ENCODE measurements at places on chromosomes 3 and 15.

GRCh38 chr3:168952551-168952950, 711.0 kb downstream of the MECOM start:
- DNase-seq: no peak

DNA sequence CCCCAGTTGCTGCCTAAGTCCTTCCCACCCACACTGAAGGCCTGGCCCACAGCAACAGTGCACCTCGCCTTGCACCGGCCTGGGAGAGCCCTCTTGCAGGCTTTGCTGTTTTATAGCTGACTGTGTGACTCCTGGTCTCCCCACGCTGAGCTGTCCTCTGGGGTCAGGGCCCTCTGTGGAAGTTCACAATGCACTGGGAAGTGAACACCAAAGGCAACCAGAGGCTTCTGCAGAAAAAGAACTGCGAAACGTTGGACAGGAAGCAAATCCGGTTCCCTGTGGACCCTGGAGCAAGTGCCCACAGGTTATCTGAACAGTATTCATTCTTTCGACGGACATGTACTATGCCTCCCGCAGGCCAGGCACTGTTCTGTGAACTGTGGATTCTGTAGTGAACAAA, 737 bp upstream of the EPHB1 start:
- DNase-seq: no peak

DNA sequence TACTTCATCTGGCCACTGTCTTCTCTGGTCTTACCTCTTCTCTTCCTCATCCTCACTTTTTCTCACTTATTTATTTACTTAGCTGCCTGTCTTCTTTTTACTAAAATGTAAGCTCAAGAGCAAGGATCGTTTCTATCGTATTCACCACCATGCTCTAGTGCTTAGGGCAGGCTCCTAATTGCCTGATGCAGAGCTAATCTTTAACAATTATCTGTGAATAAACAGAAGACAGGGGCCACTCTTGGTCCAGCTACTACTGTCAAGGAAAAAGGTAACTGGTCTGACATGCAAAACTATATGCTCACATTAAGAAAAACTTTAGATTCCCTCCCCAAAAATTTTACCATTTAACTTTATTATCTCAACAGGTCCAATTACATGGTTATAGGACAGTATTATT, 17.5 kb downstream of the PIK3R4 start:
- no peak for DNase-seq

GRCh38 chr3:151171145-151171757, 31.8 kb downstream of the GPR171 start:
- no peak for DNase-seq

- DNase-seq: no peak
Measured at GRCh38 chr3:165389064-165389463, 192.9 kb upstream of the SLITRK3 start.

GRCh38 chr3:102478160-102478559, 43.3 kb downstream of the ZPLD1 start:
- DNase-seq: no peak
